HFF-Myc (cell line): ENCODE measurements at places on chromosomes 2 and 18.

GRCh38 chr2:85914922-85915321, 26.1 kb upstream of the ST3GAL5 start:
- DNase-seq, result no peak

GRCh38 chr2:163595028-163595427, 140.8 kb downstream of the FIGN start:
- DNase-seq, result no peak

- DNase-seq, result no peak
Observed at GRCh38 chr2:160266037-160266551, 66.0 kb upstream of the ITGB6 start.

GRCh38 chr2:188412190-188412589, 120.5 kb downstream of the GULP1 start:
- DNase-seq, result no peak

GRCh38 chr2:144143294-144144151, 376.4 kb downstream of the ZEB2 start:
- DNase-seq, result no peak

DNA sequence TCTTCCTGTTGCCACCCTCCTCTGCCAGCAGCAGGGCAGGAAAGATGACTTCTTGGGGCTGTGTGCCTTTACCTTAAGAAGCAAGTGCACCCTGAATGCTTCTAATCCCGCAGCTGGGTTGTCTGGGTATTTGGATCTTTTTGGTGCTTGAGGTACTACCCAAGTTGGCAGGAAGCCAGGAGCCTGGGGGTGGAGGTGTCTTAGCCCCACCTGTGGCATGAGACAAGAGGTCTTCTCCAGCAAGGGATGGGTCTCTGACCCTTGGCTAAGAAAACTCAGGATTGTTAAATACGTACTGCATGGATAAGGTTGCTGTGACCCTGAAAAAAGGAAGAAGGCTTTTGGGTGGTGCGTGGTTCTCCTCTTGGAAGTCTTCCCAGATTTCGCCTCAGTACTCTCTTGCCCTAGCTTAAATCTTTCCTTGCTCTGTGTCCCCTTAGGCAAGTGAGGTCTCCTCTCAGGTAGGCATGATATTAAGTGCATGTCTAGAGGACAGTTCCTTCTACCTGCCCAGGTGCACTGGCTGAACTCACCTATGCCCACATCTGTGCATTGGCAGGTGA, 4.3 kb downstream of the HPCAL1 start:
- DNase-seq, result no peak

GRCh38 chr2:11862049-11862448, 115.6 kb downstream of the LPIN1 start:
- no peak for DNase-seq

- DNase-seq, result no peak
Observed at GRCh38 chr2:186187854-186188253, 298.2 kb upstream of the ZC3H15 start.

- DNase-seq, result no peak
Observed at GRCh38 chr2:19868224-19868623, 33.6 kb downstream of the TTC32 start.

- DNase-seq, result no peak
Observed at GRCh38 chr18:36530676-36531405, 233.3 kb downstream of the FHOD3 start.

GRCh38 chr2:104402825-104403224, 451.1 kb upstream of the POU3F3 start:
- no peak for DNase-seq

GRCh38 chr18:34222307-34223163, 2.2 kb downstream of the NOL4 start:
- DNase-seq, result no peak

DNA sequence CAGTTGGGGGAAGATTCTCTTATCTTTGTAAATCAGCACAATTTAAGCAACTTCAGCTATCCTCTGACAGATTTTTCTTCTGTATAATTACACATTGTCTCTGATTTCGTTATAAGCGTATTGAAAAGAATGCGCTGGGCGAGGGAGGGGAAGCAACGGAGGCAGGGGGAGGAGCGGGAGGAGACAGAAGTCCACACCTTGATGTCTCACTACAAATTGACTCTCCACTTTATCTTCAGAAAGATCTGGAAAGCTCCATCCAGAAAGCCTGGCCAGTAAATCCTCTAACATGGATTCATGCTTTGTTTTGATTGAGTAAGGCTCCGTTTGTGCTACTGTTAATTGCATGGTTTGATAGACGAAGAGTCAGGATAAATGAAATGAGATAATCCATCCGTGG, 76.6 kb downstream of the SMIM21 start:
- DNase-seq, result no peak
